ENCODE measurements at places on chromosomes 16 and 17.
A peak's percentile ranks its signal among the peaks of the same experiment; 100 is the strongest.

GRCh38 chr16:85238233-85238647 lies 126.0 kb upstream of the CIBAR2 start:
- DNase-seq, result peak; percentile 59

GRCh38 chr16:81350306-81350615 lies 35.5 kb downstream of the GAN start:
- DNase-seq, result no peak

GRCh38 chr17:61551255-61551742 lies 39.7 kb downstream of the NACA2 start:
- peak; percentile 55 for DNase-seq

- no peak for DNase-seq
These were observed 216.0 kb downstream of the SEC14L1 start for GRCh38 chr17:77356690-77357201.

GRCh38 chr16:86824751-86825296 lies 246.5 kb downstream of the FOXL1 start:
- peak; percentile 65 for DNase-seq

All from endothelial cell of umbilical vein (primary cell).